ENCODE measurements at places on chromosomes 3 and 15. TPM values are rescaled to one million over a fixed set of nuclear protein-coding genes. Genes with fewer than 3 reads are reported as not detected.

DNA sequence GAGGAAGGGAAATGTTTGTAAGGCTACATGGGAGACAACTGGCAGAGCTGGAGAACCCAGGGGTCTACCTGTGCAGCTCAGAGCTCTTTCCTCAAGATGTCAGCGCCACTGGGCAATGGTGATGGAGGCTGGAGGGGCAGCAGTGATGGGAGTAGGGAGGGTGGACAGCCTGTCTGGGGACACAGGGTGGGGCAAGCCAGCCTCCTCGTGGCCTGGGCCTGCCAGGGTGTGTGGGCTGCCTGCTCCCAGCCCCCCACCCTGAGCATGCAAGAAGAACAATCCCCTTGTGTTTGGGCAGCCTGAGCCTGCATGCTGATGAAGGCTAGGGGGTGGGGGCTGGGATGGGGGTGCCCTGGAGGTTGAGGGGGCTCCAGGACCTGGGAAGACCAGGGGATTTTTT lies 1.2 kb downstream of the PCBP4 start:
- no peak for DNase-seq
- H3K36me3 ChIP-seq, result no peaks in the 10 kb centered on the region
- H3K27ac ChIP-seq, result no peak overlapping the region
- H3K27me3 ChIP-seq, result no peaks in the 10 kb centered on the region

DNA sequence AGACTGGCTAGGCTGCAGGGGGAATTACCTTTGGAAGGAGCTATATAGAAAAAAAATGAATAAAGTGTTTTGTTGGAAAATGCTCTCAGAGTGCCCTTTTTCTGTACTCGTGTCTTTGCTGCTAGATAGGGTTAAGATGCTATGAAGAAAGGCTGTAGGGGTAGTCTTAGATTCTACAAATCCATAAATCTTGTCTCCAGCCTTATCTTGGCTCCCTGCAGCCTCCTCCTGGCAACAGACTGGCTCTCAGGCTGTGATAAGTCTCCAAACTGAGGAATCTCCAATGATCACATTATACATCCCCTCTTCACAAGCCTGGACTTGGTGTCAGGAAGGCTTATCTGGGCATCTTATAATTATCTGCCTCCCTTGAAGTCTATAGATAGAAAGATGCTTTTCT lies 9.3 kb downstream of the LPCAT4 start:
- H3K4me3 ChIP-seq, result no peak overlapping the region
- H3K4me1 ChIP-seq, result no peaks in the 10 kb centered on the region

DNA sequence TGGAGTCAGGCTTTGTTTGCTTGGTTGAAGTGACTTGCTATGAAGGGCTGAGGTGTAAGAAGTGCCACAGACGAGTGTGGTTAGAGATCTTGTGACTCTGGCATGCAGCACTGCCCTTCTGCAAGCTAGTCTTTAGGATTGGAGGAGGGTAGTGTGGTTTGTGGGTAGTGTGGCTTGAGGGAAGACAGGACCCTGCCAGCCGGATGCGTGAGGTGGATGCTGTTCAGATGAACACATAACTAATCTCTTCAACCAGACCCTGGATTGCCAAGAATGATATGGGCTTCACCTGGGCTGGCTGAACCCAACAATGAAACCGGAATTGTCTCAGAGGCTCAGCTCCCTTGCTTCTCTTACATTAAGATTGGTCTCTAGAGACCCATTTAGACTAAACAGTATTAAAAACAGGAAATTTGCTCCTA lies 32.7 kb downstream of the STARD9 start:
- H3K4me1 ChIP-seq, result peaks cover 41% of the 10 kb centered on the region
- no peaks in the 10 kb centered on the region for H3K27me3 ChIP-seq
- peak overlapping the region; percentile 37 for H3K27ac ChIP-seq

GRCh38 chr3:48437812-48438211 lies 2.1 kb downstream of the CCDC51 start:
- no peaks in the 10 kb centered on the region for H3K27me3 ChIP-seq
- H3K36me3 ChIP-seq, result peaks cover 18% of the 10 kb centered on the region
- no peak overlapping the region for H3K27ac ChIP-seq

DNA sequence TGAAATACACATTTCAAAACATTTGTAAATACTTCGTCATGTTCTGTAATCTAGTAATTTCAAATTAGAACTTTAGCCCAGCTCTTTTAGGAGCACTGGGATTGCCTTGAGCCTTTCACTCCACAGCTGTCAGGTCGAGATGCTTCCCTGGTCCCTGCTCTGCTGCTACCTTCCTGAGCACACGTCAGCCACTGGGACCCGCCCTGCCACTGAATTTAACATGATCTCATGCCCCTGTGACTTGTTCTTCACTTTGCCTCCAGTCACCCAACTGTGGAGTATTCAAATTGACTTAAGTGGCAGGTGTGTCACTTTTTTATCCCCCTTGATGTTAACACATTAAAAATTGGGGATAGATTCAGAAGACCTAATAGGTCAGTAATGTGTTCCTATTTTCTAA lies 3.3 kb downstream of the ARRDC4 start:
- peaks cover 23% of the 10 kb centered on the region for H3K36me3 ChIP-seq
- no peak for DNase-seq
- no peak overlapping the region for H3K4me3 ChIP-seq
- H3K4me1 ChIP-seq, result peaks cover 10% of the 10 kb centered on the region

DNA sequence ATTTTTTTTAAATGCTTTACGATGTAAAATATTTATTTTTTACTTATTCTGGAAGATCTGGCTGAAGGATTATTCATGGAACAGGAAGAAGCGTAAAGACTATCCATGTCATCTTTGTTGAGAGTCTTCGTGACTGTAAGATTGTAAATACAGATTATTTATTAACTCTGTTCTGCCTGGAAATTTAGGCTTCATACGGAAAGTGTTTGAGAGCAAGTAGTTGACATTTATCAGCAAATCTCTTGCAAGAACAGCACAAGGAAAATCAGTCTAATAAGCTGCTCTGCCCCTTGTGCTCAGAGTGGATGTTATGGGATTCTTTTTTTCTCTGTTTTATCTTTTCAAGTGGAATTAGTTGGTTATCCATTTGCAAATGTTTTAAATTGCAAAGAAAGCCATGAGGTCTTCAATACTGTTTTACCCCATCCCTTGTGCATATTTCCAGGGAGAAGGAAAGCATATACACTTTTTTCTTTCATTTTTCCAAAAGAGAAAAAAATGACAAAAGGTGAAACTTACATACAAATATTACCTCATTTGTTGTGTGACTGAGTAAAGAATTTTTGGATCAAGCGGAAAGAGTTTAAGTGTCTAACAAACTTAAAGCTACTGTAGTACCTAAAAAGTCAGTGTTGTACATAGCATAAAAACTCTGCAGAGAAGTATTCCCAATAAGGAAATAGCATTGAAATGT lies 15.6 kb downstream of the THBS1 start:
- no peaks in the 10 kb centered on the region for H3K4me1 ChIP-seq
- no peak for DNase-seq
- no peak overlapping the region for H3K4me3 ChIP-seq

DNA sequence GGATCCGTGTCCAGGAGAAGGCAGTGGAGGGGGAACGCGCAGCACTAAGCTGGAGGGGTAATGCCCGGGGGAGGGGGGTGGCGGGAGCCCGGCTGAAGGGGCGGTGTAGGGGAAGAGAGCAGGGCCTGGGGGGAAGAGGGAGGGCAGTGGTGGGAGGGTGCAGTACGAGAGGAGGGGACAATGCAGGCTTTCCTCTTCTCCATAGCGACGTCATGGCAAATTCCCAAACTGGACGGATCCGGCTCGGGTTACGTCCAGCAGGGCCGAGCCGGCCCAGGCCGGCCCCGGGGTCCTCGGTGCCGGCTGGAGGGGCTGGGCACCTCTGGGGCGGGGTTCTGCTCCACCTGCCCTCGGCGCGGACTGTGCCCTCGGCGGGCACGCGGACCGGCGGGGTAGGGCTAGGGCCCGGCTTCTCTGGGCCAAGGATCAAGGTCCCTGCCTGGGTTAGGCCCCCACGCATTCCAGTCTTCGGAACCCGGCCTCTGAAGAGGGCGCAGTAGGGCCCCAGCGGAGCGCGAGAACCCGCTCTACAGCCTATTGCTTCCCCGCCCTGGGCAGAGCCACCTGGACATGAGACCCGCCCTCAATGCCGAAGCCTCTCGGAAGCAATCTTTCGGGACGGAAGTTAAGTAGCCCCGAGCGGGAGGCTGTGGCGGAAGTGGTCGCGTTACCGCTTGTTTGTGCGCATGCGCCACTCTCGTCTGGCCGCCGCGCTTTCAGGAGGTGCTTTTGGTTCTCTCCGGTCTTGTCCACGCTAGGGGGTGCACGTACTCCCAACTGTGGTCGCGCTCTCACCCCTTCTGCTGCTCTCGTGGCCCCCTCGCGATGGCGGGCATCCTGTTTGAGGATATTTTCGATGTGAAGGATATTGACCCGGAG lies 1.4 kb downstream of the POLR2H start:
- peak; percentile 98 for DNase-seq
- H3K4me3 ChIP-seq, result peak overlapping the region; percentile 93
- H3K27ac ChIP-seq, result peak overlapping the region; percentile 100

GRCh38 chr15:60994963-60995475 lies 234.1 kb downstream of the RORA start:
- H3K36me3 ChIP-seq, result no peaks in the 10 kb centered on the region
- H3K4me3 ChIP-seq, result no peak overlapping the region
- peaks cover 4% of the 10 kb centered on the region for H3K4me1 ChIP-seq
- DNase-seq, result no peak
- no peaks in the 10 kb centered on the region for H3K27me3 ChIP-seq

- no peak overlapping the region for H3K4me3 ChIP-seq
- H3K27ac ChIP-seq, result no peak overlapping the region
- no peaks in the 10 kb centered on the region for H3K4me1 ChIP-seq
- peak; percentile 44 for DNase-seq
Measured at GRCh38 chr15:75232252-75232813, 25.8 kb upstream of the GOLGA6C start.

DNA sequence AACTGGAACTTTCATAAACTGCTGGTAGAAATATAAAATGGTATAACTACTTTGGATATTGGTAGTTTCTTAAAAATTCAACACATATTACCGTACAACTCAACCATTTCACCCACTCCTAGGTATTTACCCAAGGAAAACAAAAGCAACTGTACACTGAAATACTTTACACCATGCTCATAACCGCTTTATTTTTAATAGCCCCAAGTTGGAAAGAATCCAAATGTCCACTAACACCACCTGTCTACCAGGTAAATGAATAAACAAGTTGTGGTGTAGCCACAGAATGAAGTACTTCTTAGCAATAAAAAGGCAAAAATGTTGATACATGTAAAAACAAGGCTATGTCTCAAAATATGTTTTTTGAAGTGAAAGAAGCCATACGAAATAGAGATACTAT lies 215.9 kb upstream of the PEX5L start:
- H3K4me3 ChIP-seq, result no peak overlapping the region
- no peaks in the 10 kb centered on the region for H3K27me3 ChIP-seq
- no peak for DNase-seq
- H3K36me3 ChIP-seq, result no peaks in the 10 kb centered on the region
- H3K4me1 ChIP-seq, result no peaks in the 10 kb centered on the region

DNA sequence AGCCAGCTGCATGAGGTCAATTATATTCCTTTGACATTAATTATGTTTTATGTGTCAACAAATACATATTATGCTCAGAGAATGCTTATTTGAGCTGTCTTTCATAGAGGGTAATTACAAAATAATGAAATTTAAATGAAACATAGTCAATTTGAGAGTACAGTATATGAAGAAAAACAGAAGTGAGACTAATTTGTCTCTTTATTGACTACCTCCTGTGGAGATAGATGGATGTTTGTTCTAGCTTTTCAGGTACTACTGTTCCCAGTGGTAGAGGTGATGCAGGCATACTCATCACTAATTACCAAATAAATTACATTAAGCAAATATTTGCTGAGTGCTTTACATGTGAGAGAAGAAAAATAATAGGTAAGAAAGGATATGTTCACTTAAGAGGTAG lies 1129.6 kb downstream of the OTOL1 start:
- no peaks in the 10 kb centered on the region for H3K36me3 ChIP-seq
- no peak for DNase-seq
- no peak overlapping the region for H3K27ac ChIP-seq
- H3K27me3 ChIP-seq, result no peaks in the 10 kb centered on the region
- H3K4me3 ChIP-seq, result no peak overlapping the region

- H3K27me3 ChIP-seq, result no peaks in the 10 kb centered on the region
- H3K27ac ChIP-seq, result peak overlapping the region; percentile 71
- no peaks in the 10 kb centered on the region for H3K36me3 ChIP-seq
- H3K4me1 ChIP-seq, result peaks cover 13% of the 10 kb centered on the region
- DNase-seq, result no peak
Measured at GRCh38 chr15:64739156-64739555, 36.2 kb downstream of the RBPMS2 start.

DNA sequence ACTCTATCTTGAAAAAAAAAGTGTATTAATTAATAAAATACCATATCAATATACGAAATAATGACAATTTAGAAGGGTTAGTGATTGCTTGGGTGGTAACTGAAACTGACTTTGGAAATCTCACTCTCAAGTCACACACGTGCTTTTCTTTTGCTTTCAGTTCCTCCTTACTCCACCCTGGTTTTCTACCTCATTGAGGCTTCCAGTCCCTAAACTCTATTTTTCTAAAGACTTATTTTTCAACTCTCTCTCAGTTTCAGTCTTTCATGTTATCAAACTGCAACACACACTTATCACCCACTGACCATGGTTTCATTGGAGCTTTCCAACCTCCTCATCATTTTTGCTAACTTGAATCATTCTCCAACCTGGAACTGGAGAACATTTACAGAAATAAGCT lies 23.5 kb downstream of the IL12A start:
- no peak overlapping the region for H3K27ac ChIP-seq
- no peaks in the 10 kb centered on the region for H3K27me3 ChIP-seq
- H3K36me3 ChIP-seq, result no peaks in the 10 kb centered on the region
- no peak for DNase-seq

DNA sequence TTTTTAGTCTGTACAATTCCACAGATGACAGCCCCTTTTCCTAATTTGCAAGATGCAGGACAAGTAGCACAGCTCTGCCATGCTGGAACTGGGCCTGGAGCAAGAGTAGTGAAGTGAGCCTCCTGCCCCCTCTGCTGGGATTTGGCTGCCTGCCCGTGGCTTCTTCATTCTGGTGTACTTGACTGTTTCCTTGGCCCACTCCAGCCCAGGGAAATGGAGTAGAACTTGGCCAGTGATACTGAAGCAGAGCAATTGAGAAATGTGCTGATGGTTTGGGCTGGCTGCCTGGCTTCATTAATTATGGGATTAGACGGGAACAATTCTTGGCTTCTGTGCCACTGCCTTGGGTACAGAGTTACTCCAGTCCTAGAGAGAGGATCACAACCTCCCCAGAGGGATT lies 2.8 kb downstream of the GPD1L start:
- peak; percentile 92 for DNase-seq
- H3K27me3 ChIP-seq, result no peaks in the 10 kb centered on the region
- H3K36me3 ChIP-seq, result no peaks in the 10 kb centered on the region
- peaks cover 50% of the 10 kb centered on the region for H3K4me1 ChIP-seq
- H3K4me3 ChIP-seq, result no peak overlapping the region
- peak overlapping the region; percentile 73 for H3K27ac ChIP-seq

GRCh38 chr3:124147946-124148345 lies 156.0 kb upstream of the ROPN1 start:
- H3K27ac ChIP-seq, result no peak overlapping the region
- H3K4me1 ChIP-seq, result no peaks in the 10 kb centered on the region
- no peaks in the 10 kb centered on the region for H3K36me3 ChIP-seq
- DNase-seq, result no peak

SPESP1 gene
- total RNA-seq, result 1.2 TPM

CHST13 gene
- 0.64 TPM for total RNA-seq

MST1 gene
- total RNA-seq, result 23.7 TPM

AHSG gene
- total RNA-seq, result not detected

BTLA gene
- 0.78 TPM for total RNA-seq

GPR62 gene
- not detected for total RNA-seq

CD200R1 gene
- total RNA-seq, result 1.9 TPM
